ENCODE measurements at places on chromosomes 12 and 14.
A peak's percentile ranks its signal among the peaks of the same experiment; 100 is the strongest.

DNA sequence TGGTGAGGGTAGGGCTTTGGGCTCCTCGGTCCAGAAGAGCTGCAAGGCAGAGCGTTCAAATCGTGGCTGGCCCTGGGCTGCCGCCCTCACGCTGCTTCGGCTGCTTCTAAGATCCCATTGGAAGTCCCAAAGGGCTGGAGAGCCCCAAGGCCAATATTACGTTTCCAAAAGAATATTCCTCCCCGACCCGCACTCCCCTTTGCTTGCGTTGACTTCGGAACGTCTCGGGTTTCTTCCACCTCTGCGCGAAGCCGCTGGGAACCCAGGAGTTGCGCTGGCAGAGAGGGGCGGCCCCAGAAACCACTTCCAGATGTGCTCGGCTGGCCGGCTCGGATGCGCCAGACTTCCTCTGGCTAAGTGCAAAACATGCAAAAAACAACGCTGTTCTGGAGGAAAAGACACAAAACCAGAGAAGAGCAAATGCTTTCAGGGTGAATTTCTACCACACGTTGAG lies at the start of gene GLT8D2:
GLT8D2 (minus strand) TSS at position 285 of the 454 bp plus-strand sequence. CDS start 30,539 bp downstream, outside the sequence.
- no peak for DNase-seq

DNA sequence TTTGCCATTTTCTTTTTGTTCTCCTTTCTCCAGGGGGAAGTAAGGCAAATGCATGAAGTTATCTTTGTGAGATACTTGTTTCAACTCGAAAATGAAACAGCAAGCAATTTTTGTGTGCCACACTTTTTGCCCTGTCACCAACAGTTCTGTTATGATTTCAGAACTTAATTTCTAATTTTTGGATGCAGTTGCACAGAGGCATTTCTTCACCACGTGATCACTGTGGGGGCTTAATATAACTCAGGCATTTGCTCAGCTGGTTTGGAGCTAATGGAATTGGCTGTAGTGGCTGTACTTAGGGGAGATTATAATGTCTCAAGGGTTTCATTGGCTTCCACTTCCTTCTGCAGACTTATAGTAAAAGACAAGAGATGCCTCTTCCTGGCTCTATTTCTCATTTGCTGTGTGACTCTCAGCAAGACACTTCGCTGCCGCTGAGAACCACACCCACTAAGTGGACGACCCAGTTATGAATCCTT lies 452.4 kb downstream of the RAD51B start:
- DNase-seq, result no peak

GRCh38 chr14:59451849-59452248 lies 13.3 kb downstream of the GPR135 start:
- no peak for DNase-seq

GRCh38 chr14:44653641-44654040 lies 146.6 kb upstream of the FSCB start:
- DNase-seq, result no peak

GRCh38 chr12:124027753-124028554 lies 54.9 kb downstream of the ZNF664 start:
- DNase-seq, result no peak

DNA sequence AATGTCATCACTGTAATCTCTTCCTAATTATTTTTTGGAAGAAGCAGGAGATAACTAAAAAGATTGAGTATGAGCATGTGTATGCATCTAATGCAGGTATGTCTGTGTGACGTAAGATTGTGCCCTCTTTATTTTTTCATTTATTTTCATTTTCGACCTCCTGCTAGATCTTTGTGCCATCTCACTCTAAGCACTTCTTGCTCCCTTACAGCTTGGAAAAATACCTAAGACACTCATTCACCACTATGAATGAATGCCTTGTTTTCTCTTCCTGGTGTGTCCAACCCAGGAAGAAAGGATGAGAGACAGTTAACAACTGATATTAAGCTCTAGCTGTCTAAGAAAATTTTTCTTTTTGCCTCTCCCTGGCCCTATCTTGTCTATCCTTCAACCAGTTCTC lies 76.8 kb upstream of the CISTR start:
- DNase-seq, result no peak

DNA sequence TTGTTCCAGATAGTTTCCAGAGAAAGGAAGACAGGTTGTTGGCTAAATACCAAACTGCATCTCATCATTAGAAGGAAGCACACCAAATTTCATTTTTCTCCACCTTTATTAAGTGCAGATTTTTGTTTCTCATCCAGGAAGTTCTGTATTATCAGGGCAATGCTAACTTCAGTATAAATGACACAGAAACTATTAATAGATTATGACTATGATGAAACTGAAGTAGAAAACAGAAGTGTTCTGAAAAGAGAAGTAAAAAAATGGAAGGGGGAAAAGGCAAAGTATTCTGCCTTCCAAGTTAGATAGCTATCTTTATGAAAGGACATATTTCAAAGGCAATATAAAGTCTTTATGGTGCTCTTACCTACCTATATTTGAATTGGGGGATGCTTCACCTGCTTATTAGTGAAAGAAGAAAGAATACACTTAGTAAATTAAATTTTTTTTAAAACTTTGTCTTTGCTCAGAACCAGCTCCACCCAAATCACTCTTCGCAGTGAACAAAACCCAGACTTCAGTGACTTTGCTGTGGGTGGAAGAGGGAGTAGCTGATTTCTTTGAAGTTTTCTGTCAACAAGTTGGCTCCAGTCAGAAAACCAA lies 223.9 kb downstream of the PTPRO start:
- DNase-seq, result no peak

GRCh38 chr14:38788060-38788459 lies 315.0 kb downstream of the SEC23A start:
- DNase-seq, result no peak

DNA sequence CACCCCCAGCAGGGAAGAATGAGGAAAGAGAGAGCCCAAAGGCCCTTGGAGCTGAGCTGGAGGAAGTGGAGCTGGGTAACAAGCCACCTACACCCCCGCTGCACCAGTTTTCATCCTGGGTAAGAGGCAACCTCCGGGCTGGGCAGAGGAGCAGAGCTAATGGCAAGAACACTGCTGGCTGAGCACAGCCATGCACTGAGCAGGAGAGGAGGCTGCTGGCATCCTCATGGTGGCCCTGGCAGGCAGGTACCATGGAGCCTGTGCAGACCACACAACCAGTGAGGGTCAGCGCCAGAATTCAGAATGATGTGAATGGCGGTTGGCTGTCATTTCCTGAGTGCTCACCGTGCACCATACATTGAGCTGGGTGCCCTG lies 29.7 kb downstream of the PLEKHH1 start:
- DNase-seq, result no peak

GRCh38 chr14:64244279-64244678 lies 49.9 kb downstream of the ESR2 start:
- DNase-seq, result no peak

- no peak for DNase-seq
Observed at GRCh38 chr14:77903221-77903620, 103.3 kb downstream of the ADCK1 start.

GRCh38 chr12:3034067-3034750 lies 43.0 kb upstream of the TSPAN9 start:
- DNase-seq, result peak; percentile 70

DNA sequence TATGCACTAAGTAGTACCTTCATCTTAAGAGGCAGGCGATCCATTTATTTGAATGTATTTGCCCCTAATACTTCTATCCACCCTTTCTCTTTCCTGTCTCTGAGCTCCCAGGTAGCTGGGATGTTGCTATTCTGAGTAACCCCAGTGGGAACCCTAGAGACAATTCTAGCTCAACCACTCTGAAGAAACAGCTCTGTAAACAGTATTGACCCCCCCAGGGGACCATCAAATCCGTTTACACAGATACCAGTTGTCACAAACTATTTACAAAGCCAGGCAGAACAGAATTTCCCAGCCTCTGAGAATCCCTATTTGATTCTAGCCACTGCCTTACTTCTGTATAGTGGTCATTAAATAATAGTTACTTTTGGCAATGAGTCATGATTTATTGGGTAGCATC lies 64.9 kb downstream of the MIPOL1 start:
- no peak for DNase-seq

GRCh38 chr14:64628940-64629408 lies 75.2 kb upstream of the PLEKHG3 start:
- DNase-seq, result no peak

GRCh38 chr12:50198829-50199228 lies 31.7 kb upstream of the CERS5 start:
- no peak for DNase-seq

GRCh38 chr14:21868442-21869046 lies 194.9 kb upstream of the OR4E1 start:
- DNase-seq, result peak; percentile 78

GRCh38 chr12:102496591-102496990 lies 16.2 kb upstream of the IGF1 start:
- no peak for DNase-seq

DNA sequence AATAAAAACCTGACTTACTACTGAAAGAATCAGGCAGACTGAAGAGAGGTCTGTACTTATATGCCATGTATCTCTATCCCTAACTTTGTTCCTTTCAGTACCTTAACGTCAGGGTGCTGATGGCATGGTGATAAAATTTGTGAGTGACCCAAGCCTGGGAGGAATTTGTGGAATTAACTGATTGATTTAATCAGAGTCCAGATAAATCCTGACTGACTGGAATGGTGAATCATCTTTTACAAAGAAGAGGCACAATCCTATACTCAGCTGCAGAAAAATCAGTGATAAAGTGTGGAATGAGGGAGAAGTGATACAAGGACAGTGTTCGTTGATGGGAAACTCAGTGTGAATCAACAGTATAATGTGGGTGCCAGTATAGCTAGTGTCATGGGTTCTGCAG lies 3.7 kb downstream of the TDG start:
- DNase-seq, result no peak

DNA sequence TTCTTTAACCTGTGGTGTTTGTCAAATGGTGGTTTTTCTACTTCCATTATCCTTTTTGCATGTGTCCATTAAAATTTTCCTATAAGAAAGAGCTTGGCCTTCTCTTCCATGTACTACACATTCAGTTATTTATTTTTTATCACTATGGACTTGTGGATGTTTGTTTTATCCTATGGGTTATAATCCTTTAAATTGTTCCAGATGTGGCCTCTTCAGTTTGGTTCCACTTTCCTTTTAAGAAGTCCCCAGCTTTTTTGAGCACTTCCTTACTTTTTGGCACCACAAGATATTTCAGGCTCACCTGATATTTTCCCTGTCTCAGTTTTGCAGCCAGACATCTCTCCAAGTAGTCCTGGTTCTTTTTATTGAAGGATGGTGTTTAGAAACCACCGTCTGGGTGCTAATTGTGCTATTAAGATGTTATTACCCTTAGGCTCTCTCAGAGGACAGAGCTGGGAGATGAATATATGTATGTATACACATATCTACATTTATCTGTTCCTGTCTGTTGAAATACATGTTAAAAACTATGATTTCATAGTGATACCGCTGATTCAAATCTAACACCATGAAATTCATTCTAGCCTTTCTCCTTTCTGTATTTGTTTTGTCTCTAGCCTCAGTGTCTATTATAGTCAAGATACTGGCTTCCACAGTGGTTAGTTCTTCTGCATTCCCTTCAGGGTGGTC lies 408.5 kb upstream of the RGS6 start:
- DNase-seq, result no peak

DNA sequence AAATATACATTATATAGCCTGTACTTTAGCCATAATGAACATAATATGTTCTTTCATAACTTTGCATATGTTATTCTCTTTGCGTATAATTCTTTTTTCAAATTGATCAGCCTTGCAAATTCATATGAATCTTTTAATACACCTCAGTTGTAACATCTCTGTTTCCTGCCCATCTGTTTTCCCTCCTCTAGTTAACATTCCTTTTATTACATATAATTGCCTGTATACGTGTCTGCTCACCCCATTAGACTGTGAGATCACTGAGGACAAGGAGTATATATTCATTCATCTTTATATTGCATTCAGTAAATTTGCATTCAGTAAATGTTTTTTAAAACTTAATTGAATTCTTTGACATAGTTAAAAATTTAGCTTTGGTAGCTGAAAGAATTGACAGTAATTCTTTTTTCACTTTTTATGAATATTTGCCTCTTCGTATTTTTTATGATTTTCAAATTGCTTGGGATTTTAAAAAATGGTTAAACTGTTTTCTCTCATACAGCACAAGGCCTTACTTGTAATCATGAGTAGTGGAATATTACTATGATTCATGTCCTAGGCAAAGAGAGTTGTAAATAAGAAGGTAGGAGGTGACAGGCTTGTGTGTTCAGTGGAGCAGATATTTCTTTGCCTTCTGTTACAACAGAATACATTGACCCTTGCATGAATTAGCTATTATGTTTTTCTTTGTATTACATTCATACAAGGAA lies 32.8 kb upstream of the KLHL42 start:
- no peak for DNase-seq

DNA sequence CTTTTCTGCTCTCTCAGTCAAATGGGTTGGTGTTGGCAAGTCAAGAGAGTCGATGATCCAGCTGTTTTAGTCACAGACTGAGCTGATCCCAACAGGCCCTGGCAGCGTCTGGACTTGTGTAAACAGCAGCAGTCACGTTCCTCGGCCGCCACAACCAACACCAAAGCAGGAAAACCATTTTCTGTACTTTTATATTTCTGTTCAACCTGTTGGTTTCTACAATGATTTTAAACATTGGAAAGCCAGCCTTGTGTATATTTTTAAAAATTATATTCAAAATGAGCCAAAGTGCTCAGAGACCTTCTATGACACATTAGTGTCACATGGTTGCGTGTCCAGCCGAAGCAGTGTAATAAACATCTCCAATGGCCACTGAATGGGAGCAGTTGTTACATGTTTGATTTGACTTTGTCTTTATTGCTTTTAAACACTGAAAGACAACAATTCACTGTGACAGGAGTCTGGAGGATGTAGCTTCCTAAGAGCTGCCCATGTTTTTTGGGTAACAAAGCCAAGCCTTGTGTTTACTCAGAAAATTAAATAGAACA lies 5.9 kb upstream of the SIVA1 start:
- no peak for DNase-seq

- DNase-seq, result no peak
Observed at GRCh38 chr12:128840862-128841468, 12.3 kb upstream of the GLT1D1 start.

- no peak for DNase-seq
Observed at GRCh38 chr12:50567926-50568325, 63.1 kb downstream of the DIP2B start.

- DNase-seq, result no peak
Observed at GRCh38 chr12:46686267-46686942, 139.4 kb downstream of the SLC38A4 start.

DNA sequence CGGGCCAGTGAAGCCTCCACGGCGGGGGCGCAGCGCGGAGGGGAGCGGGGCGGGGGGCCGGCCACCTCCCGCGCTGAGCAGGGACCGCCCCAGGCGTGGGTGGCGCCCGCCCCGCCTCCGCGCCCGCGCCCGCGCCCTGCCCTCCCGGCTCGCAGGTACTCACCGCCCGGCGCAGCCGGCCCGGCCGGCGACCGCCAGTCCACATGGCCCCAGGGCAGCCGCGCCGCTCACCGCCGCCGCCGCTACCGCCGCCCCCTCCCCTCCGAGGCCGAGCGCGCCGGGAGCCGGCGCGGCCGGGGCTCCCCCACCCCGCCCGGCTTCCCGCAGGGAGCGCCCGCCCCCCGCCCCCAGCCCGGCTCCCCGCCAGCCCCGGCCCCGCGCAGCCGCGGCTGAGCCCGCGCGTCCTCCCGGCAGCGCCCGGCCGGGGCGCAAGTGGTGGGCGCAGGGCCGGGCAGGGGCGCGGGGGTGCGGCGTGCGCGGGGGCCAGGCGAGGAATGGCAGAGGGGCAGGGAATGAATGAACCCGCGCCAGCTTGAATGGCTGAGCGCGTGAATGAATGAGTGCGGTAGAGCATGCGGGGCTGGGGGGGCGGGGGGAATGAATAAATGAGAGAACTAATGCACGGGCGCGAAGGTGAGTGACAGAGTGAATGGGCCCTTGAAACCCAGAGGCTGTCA lies at the start of gene BEGAIN:
BEGAIN (minus strand) TSS at position 332 of the 677 bp plus-strand sequence; CDS start at position 205, 127 bp downstream.
- DNase-seq, result no peak

Data from activated CD8-positive, alpha-beta memory T cell treated with anti-CD3 and anti-CD28 coated beads, Interleukin-2, amount 50 U/mL, for 48 hours (primary cell).